ENCODE measurements at places on chromosomes 1 and 21.

DNA sequence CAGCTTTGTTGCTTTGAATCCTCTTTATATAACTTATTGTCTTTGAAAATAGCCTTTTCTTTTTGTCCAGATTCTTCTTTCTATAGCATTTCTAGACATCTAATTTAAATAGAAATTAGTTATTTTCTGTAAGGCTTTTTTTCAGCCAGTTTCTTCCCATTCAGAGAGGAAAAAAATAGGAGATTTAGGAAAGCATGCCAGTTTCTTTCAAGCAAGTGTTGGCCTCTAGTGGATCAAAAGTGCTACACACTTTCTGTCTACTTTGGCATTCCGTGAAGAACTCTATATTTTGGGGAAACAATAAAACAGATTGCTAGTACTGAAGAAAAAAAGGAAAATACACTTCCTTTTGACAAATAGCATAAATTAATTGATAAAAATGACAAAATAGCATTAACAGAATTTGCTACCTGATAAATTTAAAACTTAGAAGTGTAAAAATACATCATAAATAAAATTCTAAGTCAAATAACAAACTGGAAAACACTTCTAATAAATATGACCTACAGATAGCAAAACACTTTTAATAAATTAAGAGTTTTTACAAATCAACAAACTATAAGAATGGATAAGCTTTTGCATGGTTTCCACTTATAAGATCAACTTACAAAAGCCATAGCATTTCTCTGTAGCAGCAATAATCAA is 13.1 kb upstream of the EXO1 start:
- DNase-seq, result peak; percentile 50

- DNase-seq, result peak; percentile 38
Measured at GRCh38 chr1:63915121-63915520, 141.3 kb downstream of the ROR1 start.

DNA sequence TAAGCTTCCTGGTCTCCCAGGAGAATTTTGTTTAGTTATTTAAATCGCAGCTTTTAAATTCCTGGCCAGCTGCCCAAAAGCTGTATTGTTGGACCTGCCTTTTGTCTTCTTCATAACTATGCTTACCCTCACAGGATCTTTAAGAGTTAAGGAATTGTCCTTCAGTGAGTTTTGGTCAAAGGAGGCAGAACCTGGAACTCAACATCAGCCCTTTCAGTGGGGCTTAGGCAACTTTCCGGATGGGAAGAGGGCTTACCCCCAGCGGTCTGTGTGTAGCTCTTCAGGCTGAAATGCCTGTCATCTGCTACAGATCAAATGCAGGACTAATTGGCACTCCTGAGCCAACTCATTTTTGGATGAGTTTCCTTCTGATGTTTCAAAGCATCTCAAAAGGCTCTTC is 402.6 kb downstream of the SIPA1L2 start:
- peak; percentile 27 for DNase-seq

GRCh38 chr1:165371588-165372225 is 15.2 kb upstream of the LMX1A start:
- peak; percentile 37 for DNase-seq

DNA sequence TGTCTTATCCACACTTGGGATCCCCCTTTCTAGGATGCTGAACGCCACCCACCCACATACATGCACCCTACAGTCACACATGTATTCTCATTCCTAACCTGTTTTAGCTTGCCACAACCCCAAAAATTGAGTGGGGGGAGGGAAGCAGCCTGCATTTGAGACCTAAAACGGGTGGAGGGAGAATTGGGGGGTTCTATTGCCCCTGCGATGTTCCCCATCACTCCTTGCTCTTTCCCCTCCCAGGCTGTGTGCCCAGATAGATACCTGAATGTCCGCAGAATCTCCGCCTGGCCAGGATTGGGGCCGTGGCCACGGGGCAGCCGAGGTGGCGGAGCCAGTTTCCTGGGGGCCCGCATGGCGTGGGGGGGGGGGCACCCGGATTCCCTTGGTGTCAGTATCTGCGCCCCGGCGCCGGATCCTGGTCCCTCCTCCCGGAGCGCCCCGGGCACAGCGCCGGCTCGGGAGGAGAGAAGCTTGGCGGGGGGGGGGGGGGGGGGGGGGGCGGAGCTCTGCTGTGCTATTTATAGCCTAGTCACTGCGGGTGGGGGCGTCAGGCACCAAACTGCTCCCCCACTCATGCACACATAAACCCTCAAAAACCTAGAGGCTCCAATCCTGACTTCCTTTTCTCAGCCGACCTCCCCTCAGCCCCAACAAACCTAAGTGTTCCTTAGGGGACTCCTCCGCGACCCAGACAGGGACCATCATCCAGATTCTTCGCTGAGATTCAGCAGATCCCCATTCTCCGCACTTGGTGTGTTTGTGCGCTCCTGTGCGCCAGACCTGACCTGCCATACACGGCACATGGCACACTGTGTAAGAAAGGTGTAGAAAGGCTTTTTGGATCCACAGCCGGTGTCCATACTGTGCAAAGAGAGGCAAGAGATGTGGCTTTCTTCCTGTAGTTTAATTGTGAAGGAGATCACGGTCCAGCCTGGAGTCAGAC is 1.9 kb downstream of the ANKRD34A start:
- peak; percentile 49 for DNase-seq

GRCh38 chr1:156632355-156632754 is 9.6 kb upstream of the BCAN start:
- DNase-seq, result no peak

DNA sequence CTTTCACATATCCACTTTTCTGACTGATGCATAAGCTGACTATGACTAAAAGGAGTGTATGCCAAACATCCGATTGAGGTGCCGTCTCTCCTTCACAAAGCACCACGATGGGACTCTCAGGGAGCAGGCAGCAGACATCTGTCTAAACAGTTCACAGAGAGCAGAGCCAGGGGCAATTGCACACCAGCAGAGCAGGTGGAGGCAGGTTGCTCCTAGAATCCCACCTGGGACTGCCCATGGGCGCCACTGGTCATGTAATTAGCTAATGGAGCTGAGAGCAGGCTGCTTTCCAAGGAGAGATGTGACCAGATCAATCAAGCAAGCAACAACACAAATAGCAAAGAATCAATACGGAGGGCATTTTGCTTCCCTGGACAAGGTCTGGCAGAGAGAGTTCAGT is 30.5 kb upstream of the COA6 start:
- DNase-seq, result no peak

GRCh38 chr1:61089338-61089737 is 7.0 kb downstream of the NFIA start:
- no peak for DNase-seq

- DNase-seq, result peak; percentile 52
Measured at GRCh38 chr1:16082283-16083038, 9.0 kb upstream of the FAM131C start.

DNA sequence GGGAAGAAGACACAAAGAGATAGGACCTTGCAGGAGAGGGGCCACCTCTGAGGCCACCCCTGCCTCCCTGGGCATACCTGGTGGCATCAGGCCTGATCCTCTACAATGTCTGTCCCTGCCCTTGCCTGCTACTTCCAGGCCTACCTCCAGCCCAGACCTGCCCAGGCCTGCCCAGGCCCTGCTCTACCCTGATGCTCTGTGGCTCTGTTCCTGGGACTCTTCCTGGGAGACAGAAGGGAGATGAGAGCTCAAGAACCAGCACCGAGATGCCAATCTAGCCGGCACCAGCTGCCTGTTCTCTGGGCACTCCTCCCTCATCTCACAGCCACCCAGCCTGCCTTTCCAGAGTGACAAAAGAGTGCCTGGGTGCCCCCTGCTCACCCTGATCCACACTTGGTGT is 2.7 kb downstream of the CELF3 start:
- no peak for DNase-seq

DNA sequence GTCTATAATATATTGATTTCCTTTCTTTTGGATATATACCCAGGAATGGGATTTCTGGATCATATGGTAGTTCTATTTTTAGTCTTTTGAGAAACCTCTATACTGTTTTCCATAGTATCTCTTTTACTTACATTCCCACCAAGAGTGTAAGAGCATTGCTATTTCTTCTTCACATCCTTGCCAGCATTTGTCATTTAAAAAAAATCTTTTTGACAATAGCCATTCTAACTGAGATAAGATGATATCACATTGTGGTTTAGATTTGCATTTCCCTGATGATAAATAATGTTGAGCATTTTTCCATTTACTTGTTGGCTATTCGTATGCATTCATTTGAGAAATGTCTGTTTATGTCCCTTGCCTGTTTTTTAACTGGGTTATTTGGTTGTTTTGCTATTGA is 467.4 kb downstream of the COL11A1 start:
- DNase-seq, result peak; percentile 8

DNA sequence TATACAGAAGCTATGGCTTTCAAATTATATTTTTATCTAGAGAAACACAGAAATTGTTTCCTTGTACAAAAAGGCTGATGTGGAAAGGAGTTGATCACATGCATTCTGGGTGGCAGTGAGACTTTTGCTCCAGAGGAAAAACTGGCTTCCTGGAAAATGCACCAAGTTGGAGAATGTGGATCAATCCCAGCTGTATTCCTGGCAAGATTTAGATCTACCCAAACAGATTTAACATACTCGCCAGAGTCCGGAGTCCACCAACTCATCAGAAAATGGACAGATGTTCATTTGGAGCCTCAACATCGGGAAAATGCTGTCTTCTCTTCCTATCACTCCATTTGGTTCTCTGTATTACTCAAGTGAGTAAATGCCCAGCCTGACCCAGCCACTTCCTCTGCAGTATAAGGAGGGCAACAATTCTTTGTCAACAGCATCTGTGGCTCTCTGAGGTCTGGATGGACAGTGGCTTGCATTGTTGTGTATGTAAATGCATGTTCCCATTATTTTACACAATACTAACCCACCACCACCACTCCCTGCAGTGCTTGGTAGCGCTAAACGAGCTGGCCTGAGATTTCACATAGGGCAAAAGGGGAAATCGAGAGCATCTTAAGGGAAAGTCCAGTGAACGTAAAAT is 226.2 kb upstream of the IRF2BP2 start:
- DNase-seq, result no peak

DNA sequence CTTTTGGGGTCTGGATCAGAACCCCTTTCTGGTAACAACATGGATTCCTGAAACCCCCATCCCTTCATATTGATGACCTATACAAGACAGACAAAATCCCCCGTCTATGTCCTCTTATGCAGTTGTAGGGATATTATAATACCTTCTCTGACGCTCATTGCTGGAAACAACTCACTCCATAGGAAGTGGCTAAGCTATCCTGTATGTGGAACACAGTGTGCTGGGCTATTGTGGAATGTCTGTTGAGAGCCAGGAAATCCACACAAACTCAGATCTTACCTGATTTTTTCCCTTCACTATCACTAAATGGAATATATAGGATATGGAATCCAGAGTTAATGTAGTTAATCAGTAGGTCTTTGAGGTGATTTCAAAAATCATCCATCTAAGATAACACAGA is 17.7 kb upstream of the PIK3R3 start:
- DNase-seq, result no peak

DNA sequence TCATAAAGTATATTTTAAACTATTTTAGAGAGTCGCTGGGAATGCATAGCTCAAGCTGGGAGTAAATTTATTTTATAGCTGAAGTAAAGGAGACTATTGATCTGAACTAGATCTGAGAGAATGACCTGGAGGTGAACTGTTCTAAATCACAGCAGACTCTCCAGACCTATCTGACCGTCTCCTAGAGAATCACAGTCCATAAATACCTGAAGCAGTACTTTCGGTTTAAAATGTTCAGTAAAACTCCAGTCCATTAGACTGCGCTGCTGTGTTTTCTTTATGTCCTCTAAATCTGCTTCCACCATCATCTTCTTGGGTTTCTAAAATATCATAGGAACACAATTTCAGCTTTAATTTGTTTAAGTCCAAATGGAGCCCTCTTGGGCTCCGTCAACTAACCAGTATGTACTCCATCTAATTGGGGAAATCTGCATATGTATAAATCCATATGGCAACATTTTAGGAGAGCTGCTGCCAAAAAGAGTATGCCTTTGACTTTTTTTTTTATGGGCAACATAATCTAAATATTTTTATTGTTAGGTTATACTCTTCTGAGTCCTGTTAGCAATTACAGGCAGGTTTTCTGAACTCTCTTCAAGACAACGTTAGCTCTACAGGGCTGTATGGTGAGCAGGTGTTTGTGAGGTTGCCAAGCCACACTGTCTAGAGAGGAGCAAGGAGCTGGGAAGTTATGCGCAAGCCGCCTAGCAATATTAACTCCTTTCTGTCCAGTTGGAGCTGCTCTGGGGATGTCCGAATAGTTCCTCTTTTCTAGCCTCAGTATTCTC is 111.2 kb downstream of the SPAG17 start:
- DNase-seq, result peak; percentile 43

GRCh38 chr1:54849219-54850068 is 37.6 kb downstream of the DHCR24 start:
- DNase-seq, result no peak

GRCh38 chr21:41232013-41232412 is 64.1 kb downstream of the BACE2 start:
- no peak for DNase-seq

GRCh38 chr1:158147401-158147800 is 33.3 kb upstream of the CD1D start:
- no peak for DNase-seq
